ENCODE measurements at places on chromosomes 7 and 10. TPM values are rescaled to one million over a fixed set of nuclear protein-coding genes. Genes with fewer than 3 reads are reported as not detected.

Gene KIF11
- total RNA-seq: 11.9 TPM

Gene PPP1R9A
- total RNA-seq: under 0.01 TPM

Gene OGDHL
- total RNA-seq: 0.32 TPM

Gene SLC26A3
- total RNA-seq: not detected

Gene SH2B2
- total RNA-seq: 0.97 TPM

Gene CCL24
- total RNA-seq: not detected

Gene TCAF2
- total RNA-seq: 0.64 TPM

Gene RPEL1
- 0.43 TPM for total RNA-seq

Gene MNX1
- total RNA-seq: not detected

Gene DIP2C
- 18.7 TPM for total RNA-seq

Gene NACAD
- 2.6 TPM for total RNA-seq

Gene HOXA13
- 2.6 TPM for total RNA-seq

Gene KIF20B
- total RNA-seq: 10.3 TPM

Gene SPDYE11
- total RNA-seq: not detected

Gene TAS2R5
- total RNA-seq: 0.86 TPM

Gene PDZD7
- 1.9 TPM for total RNA-seq

DNA sequence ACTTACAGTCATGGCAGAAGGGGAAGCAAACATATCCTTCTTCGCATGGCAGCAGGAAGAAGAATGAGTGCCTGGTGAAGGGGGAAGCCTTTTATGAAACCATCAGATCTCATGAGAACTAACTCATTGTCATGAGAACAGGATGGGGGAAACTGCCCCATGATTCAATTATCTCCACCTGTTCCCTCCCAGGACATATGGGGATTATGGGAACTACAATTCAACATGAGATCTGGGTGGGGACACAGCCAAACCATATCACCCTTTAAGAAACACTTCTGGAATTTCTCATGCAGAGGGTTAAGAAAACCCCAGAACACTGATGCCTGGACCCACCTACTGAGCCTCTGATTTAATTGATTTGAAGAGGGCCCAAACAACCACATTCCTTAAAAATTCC lies 63.3 kb upstream of the DNAJB12 start:
- DNase-seq: no peak

GRCh38 chr10:94005050-94005449 lies 11.3 kb downstream of the PLCE1 start:
- no peak for DNase-seq

- no peak for DNase-seq
Observed at GRCh38 chr10:10293481-10293951, 724.2 kb upstream of the CELF2 start.

- DNase-seq: peak; percentile 86
Observed at GRCh38 chr7:93902777-93903423, 3.5 kb upstream of the GNGT1 start.

DNA sequence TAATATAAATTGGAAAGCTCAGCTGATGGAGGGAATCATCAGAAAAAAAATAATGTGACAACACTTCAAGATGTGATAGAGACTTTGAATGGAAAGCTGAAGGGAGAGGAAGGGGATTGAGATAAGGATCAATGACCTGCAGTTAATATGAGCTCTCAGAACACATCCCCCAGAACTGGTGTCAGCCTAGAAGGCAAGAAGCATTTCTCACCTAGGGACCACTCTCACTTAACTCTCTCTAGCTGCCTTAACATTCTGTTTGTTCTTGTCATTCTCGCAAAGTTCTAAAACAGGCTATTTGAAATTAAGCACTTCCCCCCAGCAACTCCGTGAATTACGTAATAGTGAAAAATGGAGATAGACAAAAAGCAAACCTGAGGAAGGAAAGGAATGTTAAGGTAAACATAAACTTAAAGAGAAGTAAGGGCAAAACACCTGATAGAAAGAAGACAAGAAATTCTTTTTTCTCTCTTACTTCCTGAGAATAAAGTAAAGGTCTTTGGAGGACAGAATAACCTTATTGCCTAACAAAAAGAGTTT lies 1.2 kb upstream of the MPP7 start:
- DNase-seq: no peak

DNA sequence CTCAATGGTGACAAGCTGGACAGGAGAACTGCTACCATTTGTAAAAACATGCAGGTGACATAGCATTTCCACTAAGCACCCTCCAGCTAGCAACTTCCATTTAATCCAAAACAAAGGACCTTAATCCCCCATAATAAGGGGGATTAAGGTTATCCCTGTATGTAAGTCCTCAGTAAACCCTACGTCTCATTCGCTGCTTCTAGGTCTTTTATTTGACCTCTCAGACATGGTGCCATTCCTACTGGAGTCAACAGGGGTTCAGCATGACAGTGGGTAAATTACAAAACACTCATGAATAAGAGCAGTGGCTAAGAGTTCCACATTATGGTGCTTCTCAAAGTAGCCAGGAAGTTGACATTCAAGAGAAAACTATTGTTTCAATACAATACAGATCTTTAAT lies 121.8 kb upstream of the CAV2 start:
- DNase-seq: no peak

GRCh38 chr10:90591629-90592028 lies 266.2 kb downstream of the HTR7 start:
- DNase-seq: no peak

- no peak for DNase-seq
Observed at GRCh38 chr10:17412323-17412722, 42.1 kb downstream of the ST8SIA6 start.

GRCh38 chr10:27819781-27820531 lies 74.3 kb upstream of the MKX start:
- DNase-seq: peak; percentile 14

DNA sequence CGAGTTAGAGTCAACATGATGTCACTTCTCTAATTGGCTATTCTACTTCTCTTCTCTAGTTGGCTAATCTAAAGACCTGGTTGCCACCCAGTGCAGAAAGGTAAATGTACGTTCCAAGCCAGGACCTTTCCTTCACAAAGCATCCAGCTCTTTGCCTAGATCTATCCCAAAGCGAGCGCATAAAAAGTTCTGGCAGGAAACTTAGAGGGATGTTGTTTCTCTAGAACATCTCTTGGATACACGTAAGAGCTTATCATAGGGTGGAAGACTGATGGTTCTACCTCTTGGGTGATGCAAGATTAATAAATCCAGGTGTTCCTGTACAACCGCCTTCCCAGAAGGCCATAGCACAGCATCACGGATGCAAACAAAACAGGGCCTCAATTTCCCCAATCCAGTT lies at the start of gene TAS2R38:
TAS2R38 (minus strand) TSS at position 101 of the 400 bp plus-strand sequence; CDS start at position 17, 84 bp downstream.
- no peak for DNase-seq

- peak; percentile 91 for DNase-seq
Observed at GRCh38 chr7:47535035-47535703, 46.7 kb downstream of the TNS3 start.

- DNase-seq: no peak
Observed at GRCh38 chr10:22370320-22370719, 25.0 kb downstream of the SPAG6 start.

GRCh38 chr10:35495521-35496119 lies 109.5 kb upstream of the GJD4 start:
- DNase-seq: peak; percentile 20

- DNase-seq: peak; percentile 62
Observed at GRCh38 chr10:31179091-31179680, 139.8 kb upstream of the ZEB1 start.

DNA sequence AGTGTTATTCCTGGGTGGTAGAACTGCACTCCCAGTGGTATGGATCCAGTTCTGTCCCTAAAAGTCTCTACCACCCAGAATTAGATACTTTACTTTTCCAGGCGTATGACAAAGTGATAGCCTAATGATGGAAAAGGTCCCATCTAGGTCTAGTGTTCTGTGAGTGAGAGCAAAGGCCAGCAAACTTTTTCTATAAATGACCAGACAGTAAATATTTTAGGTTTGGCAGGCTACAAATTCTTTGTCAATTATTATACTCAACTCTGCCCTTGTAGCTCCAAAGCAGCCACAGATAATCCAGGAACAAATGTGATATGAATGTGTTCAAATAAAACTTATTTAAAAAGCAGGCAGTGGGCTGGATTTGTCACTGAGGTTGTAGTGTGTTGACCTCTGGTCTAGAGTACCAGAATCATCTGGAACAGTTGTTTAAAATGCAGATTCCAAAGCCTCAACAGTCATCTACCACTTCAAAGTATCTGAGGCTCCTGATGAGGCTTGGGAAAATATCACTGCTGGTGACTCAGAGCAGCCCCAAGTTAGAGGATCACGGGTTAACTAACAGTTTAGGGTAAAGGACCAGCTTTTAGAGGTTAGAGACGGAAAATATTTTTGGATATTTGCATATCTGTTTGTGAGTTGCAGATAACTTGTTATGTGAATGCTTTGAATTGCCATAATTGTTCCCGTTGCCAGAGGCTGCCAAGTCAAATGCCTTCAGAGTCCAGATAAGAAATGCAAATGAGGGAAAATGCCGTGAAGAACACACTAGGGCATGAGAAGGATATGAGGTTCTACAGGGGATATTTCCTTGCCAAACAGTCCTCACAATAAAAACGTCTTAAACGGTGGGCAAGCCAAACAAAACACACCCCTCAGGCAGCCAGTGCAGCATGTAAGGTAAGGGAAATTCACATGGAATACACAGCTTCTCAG lies 19.4 kb downstream of the NRAP start:
- peak; percentile 72 for DNase-seq

DNA sequence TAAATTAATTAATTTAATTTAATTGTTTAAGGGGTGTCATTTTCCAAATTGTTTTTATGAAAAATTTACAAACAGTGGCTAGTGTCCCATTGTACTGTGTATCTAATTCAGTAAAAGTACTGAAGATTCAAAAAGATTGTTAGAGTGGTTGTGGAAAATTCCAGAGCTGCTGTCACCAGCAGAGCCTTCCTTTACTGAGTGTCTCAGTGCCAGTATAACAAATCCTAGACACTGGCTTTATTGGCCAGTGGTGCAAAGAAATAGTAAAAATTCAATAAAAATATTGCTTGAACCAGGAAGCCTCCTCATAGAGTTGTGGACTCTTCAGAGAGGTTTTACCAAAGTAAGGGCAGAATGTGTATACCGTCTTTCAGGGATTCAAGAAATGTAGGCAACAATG lies 23.1 kb upstream of the HERPUD2 start:
- DNase-seq: no peak

- DNase-seq: no peak
Observed at GRCh38 chr7:140778975-140779374, 82.5 kb downstream of the NDUFB2 start.
